ENCODE measurements at places on chromosomes 2 and 18.
A peak's percentile ranks its signal among the peaks of the same experiment; 100 is the strongest.

GRCh38 chr2:67898595-67898994 lies 164.2 kb downstream of the C1D start:
- no peak for DNase-seq

DNA sequence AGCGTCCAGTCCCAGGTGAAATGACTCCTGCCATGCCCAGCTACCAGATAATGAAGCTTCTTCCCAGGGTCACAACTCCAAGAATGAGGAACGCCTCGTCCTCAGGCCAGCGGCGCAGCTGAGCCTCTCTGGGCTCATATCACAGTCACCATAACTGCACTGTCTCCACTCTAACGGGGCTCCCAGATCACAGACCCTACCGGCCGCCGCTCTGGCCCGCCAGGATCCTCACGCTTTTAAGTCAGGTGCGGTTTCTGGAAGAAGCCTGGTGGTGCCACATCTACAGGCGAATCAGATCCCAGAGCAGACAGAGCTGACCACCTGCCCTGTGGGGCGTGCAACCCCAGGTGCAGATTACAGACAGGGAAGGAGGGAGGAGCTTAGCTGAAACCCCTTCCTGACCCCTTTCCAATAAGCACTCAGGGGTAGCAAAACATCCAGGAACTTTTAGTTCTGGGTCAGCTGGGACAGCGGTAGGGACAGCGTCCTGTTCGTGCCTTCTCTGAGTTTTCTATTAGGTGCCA lies 3.7 kb upstream of the ACKR3 start:
- no peak for DNase-seq

GRCh38 chr2:198873503-198874471 lies 584.0 kb downstream of the SATB2 start:
- DNase-seq: no peak

DNA sequence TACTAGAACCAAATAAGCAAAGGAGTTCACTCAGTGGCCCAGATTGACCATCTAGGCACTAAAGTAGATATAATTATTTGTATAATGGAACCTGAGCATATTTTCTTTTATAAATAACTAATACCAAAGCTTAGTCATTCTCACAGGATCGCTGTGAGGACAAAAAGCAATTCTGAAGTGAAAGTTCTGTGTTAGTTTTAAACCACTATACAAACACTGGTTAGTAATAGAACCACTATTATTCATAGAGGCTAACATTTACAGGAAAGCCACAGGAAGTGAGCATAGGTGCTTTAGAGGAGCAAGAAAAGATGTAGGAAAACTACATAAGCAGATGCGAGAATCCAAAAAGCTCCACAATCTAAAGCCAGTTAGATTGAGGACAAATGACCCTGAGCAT lies 364.7 kb downstream of the XIRP2 start:
- DNase-seq: no peak

- no peak for DNase-seq
These were observed 137.3 kb upstream of the NFATC1 start for GRCh38 chr18:79258447-79258846.

GRCh38 chr2:173216051-173216450 lies 138.6 kb upstream of the CDCA7 start:
- DNase-seq: no peak

DNA sequence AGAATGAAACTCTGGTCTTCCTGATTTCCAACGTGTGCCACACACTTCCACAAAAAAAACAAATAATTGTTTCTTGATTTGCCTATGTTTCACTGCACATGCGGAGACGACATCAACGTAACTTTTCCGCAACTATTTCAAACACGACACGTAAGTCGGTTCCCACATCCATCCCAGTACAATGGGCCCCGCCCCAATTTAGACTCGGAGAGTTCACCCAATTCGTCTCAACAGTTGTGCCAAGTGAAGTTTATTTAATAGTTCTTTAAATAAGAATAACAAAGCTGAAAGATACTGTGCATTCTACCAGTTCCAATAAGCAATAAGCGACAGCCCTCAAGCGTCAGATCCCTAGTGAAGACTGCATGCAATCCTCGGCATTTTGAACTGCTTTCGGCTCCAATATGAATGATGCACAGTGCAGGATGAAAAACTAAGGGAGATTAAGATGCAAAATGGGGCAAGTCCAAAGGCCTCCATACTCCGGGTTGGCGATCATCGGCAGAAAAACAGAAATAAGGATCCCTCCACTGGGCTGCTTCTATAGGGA lies 664 bp downstream of the CCT4 start:
- DNase-seq: no peak

DNA sequence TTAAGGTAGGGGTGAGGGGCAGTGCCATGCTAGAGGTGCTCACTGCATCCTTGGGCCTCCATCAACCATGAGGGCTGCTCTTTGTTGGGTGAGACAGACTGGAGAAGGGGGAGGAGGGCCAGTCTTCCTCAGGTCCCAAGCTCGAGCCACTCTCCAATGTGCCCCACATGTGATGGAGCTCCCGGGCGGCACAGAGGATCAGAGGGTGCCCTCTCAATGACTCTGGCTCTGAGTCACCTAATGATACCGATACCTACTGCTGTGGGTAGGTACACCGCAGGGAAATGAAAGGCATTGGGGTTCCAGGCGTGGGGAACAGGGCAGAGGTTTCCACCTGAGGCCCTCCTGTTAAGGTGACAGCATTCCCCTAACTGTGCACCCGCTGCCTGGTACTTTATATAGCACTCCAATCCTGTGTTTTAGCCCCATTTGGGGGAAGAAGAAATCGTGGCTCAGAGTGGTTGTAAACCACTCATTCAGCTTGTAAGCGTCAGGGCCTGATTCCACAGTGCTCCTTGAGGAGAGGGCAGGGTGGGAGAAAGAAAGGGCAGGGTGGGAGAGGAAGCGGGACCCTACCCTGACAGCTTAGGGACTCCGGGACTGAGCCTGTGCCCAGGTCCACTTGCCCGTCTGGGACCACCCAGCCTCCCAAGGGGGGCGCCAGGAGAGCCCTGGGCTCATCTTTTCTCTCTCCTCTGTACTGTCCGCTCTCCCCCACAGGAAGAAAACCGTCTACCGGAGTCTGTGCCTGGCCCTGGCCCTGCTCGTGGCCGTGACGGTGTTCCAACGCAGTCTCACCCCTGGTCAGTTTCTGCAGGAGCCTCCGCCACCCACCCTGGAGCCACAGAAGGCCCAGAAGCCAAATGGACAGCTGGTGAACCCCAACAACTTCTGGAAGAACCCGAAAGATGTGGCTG lies 1.8 kb downstream of the B3GNT7 start:
- DNase-seq: no peak

DNA sequence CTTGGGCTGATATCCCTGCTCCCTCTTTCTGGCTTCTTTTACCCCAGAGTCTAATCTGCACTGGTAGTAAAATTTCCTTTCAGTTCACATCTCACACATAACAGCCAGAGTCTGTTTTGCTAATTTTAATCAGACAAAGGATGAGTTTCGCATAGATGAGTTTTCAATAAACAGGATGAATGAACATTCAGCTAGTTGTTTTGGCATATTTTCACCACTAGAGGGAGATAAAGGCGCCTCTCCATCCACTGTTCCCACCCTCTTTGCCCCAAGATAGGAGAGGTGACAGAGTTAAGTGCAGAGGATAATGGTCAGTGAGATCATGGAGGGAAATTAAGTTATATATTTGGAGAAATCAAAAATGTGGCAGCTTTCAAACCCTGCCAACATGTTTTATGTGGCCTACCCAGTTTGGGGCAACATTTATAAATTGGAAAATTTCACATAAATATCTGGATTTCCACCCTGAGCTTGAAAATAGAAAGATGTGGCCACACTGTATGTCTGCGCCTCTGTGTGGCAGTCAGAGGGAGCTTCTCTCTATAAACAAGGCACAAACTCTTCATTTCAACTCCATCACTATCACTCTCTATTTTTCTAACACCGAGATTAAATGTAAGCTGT lies 48.5 kb upstream of the DTNA start:
- no peak for DNase-seq

DNA sequence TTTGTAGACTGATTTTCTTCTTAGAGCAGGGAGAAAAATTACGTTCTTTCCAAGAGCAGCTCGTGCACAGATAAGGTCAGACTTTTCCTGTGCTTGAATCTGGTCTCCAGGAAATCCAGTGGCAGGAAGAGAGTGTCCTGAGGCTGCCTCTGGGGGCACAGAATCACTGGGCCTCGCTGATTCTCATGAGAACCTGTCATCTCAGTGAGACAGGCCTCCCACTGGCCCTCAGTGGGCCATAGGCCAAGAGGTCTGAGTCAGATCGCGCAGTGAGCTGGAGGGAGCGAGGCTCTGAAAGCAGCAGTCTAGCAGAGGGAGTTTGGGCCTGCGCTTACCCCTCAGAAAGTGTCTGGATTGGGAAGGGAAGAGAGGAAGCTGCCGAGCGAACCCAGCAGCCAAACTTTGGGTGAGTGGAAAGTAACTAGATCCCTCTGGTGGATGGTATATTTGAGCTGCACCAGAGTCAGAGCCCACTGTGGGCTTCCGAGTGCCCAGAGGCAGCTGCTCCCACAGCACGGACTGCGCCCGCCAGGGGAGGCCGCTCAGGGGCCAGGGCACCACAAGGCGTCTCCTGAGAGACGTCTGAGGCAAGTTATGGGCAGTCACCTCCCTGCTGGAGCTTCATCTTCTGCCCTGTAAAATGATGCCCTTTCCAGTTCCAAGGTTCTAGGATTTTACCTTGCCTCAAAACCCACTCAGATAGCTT lies 8.2 kb downstream of the GDF7 start:
- no peak for DNase-seq

GRCh38 chr2:16642088-16642487 lies 23.5 kb downstream of the CYRIA start:
- no peak for DNase-seq

- DNase-seq: no peak
These were observed 441.3 kb upstream of the SLC14A2 start for GRCh38 chr18:45173799-45174519.

DNA sequence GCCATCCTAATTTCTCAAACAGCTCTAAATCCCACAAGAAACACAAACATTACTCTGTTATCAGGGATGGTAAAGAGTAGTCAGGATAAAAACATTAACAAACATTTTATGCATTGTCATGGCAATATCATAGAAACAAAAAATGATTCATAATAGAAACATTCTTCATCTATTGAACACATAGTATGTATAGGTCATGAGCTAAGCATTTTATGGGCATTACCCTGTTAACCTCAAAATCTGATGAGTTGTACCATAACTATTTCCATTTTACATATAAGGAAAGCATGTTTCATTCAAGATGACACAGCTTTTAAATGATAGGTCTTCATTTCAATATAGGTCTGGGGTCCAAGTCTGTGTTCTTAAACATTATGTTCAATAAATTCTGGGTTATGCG lies 344.9 kb downstream of the RND3 start:
- no peak for DNase-seq

- DNase-seq: no peak
These were observed 94.9 kb downstream of the MBD2 start for GRCh38 chr18:54129448-54130067.

GRCh38 chr2:177906041-177906718 lies 166.4 kb downstream of the PDE11A start:
- peak; percentile 14 for DNase-seq

DNA sequence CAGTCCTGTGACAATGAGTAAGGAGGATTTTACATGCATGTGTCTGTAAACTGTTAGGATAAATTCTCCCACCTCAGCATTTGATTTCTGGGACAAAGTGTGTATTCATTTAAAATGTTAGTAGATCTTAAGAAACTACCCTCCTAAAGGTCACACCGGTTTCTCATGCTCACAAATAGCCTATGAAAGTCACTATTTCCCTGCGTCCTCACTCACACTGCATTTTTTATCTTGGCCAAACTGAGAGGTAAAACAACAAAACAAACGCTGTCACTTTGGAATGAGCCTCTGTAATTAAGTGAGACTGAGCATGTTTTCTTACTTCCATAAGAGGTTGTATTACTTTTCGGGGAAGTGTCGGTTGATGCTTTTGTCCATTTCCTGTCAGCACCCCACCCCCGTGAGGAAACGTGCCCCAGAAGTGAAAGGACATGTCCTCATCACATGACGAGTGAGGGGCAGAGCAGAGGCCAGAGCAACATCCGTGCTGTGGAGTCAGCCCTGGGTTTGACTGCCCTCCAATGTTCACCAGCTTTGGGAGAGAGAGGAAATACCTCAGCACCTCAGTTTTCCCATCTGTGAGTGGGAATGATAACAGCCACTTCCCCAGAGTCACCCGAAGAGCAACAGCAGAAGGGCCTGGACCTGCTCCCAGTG lies 3.1 kb downstream of the GYPC start:
- DNase-seq: no peak

GRCh38 chr2:235270956-235271355 lies 222.9 kb upstream of the AGAP1 start:
- no peak for DNase-seq

DNA sequence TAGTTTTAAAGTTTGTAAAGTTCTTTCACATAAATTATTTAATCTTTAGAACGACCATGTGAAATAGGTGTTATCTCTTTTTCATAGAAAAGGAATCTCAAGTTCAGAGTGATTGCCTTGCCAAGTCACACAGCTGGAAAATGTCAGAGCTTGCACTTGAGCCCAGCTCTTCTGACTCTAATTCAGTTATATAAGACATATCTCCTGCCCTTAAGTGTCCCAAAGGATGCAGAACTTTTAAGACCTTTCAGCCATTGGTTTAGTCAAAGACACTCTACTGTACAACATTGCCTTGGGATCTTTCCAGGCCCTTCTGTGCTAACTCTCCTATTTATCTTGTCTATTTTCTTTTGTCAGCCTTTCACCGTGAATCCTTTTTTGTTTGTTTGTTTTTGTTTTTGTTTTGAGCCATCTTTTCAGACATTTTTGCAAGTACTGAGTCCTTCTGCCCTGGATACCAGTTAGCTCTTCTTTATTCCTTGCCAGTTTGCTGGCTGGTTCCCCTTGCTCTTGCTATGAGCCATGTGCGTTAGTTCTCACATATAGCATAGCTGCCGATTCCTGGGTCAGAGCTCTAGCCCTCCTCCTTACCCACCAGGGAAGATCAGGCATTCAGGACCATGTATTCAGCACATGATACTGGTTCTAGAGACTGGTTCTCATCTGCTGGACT lies 160.0 kb upstream of the MYO3B start:
- no peak for DNase-seq

GRCh38 chr18:70021498-70021897 lies 73.8 kb upstream of the CD226 start:
- DNase-seq: no peak
